ENCODE measurements at places on chromosomes 2 and 18. TPM values are rescaled to one million over a fixed set of nuclear protein-coding genes. Genes with fewer than 3 reads are reported as not detected.

The METTL4 gene
- total RNA-seq = 1.8 TPM

- DNase-seq = no peak
Observed at GRCh38 chr2:213086571-213086970, 64.8 kb downstream of the IKZF2 start.

- DNase-seq = no peak
Observed at GRCh38 chr2:33104726-33105125, 158.0 kb downstream of the LTBP1 start.

DNA sequence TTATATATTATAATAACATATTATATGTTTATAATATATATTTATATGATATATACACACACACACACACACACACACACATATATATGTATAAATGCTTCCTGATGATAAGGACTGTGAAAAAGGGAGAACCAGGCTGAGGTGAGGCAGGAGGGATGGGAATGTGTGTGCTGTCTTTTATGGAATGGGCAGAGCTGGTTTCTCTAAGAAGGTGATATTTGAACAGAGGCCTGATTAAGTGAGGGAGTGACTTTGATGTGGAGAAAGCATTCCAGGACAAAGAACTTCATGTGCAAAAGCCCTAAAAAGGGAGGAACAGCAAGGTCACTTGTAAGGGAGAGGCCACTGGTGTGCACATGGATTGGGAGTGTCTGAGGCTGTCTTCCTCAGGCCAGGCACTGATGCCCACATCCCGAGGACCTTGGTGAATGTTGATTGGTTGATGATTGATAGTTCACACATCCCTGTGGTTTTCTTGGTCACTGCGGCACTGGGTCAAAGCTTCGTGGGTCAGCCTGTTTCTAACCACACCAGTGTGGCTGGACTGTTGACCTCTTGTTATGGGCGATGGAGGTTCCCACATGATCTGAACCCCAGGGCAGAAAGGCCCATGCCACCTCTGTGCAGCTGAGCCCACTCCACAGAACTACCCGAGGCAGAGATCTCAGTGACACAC is 196.9 kb downstream of the MYCN start:
- DNase-seq = no peak

DNA sequence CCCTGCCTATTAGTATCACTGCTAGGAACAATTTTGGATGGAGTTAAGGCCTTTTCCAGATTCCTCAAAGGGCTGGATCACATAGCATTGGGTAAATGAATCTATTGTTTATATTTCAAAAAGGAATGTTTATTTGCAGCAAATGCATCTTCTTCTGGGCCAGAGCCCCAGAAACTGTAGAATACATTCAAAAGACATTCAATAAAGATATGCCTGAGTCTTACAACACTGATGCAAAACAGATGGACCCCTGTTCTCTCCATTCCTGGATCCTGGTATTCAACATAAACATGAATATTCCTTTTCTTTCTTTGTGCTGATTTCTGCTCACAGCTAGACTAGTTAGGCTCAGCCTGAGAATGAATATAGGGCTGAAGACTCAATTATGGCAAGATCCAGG is 227.2 kb upstream of the KLHL29 start:
- DNase-seq = no peak

DNA sequence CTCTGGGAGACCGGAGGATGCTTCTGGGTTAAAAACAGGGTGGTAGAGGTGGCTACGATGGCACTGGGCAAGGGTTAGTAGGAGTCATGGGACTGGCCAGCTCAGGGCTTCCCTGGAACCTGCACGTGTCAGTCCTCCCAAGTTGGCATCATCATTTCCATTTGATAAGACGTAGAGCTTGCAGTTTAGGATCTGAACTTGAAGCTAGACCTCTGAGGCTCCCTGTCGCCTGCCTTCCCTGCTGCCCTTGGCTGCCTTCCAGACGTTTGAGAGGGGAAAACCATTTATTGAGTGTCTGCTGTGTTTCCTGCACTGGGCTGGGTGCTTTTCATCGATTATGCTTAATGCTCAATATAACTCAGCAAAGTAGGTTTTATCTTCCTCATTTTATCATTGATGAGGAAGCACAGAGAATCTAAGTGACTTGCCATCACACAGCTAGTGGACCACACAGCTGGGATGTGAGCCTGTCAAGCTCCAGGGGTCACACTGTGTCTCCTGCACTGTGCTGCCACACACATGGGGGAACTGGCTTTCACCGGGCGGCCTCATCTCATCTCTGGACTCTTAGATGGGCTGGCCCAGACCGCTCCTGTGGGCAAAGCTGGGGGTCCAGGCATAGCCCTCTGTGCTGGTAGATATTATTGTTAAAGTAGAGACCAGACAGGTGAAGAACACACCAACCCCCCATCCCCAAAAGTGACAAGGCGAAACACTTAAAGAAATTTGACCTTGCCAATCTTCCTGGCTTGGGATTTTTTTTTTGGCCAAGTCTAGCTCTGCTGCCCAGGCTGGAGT is 7.8 kb downstream of the NT5DC4 start:
- no peak for DNase-seq

DNA sequence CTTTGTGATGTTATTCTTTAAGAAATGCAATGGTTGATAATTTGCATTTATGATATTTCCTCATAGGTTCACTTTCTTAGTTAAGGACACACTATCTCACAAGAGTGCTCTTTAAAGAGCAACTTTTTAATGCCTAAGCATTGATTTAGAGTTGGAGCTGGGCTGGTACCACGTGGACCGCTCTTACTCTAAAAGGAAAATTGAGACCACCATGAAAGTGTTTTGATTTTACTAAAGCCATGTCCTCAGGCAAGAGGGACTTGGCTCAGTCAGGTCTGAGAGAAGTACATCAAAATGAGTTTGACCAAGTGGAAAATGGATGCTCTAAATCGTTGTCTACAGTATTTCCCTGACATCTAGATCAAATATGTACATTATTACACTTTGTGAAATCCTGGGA is 302.4 kb downstream of the LRRTM1 start:
- DNase-seq = no peak

GRCh38 chr2:51720826-51721225 is 688.9 kb upstream of the NRXN1 start:
- DNase-seq = no peak

- DNase-seq = no peak
Observed at GRCh38 chr2:29766191-29766590, 155.2 kb downstream of the ALK start.

DNA sequence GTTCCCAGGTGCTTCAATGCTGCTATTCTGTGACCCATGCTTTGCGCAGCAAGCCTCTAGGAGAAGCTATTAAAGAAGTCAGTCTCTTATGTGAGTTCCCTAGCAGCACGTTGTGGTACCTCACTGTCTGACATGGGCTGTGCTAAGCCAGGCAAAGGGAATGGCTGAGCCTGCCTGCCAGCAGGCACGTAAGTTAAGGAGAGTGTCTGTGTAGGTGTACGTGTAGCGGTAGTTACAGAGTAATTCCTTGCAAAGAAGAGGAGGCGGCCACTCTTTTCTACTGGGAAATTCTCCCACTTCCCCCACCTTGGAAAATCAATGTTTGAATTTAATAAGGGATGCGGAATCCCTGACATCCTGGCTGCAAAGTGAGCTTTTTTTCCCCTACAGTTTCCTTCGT is 123.5 kb upstream of the LYPD1 start:
- no peak for DNase-seq

DNA sequence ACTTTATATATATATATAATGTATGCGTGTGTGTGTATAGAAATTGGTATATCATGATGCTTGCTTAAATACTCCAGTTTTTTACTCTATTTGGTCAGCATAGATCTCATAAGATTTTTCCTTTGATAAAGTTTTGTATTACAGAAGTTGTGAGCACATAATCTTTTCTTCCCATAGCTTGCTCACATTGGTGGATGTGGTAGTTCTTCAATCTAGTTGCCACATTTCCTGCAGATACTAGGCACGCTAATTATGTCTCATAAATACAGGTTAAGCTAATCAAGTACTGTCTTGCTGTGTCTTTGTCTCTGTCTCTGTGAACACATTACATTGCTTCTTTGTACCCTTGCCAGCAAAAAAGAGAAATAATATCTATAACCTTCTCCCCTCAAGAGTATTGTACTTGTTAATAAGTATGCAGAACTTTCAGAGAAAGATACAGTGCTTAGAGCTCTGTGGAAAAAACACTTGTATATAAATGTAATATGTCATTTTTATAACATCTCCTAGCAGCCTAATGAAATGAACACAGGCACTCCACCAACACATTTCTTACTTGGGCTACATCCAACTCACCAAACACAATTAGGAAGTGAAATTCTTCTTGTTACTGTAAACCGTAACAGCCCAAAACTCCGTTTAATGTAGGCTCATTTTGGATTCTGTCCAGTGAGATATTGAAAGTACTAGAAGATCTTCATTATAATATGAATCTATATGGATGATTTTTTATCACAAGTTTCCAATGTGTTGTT is 306.7 kb upstream of the SLC8A1 start:
- no peak for DNase-seq

- DNase-seq = no peak
Observed at GRCh38 chr2:214076527-214076926, 334.3 kb upstream of the VWC2L start.

DNA sequence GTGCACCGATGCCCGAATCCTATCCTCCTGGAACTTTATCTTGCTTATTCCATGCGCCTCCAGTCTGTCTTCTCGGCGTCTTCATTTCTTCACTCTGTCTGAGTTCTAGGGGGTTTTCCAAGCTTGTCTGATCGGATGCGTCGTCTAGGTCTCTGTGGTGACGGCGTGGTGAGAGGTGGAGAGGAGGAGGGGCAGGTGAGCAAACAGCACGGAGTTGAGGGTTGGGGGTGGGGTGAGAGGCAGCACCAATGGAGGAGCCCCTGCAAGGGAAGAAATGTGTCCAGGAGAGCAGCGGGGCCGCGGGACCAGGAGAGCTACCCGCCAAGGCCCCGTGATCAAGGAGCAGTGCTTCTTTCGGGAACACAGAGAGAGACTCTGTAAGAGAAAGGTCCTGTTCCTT is 131.3 kb upstream of the TWIST2 start:
- no peak for DNase-seq

GRCh38 chr2:151002959-151003600 is 258.6 kb downstream of the RBM43 start:
- DNase-seq = no peak

DNA sequence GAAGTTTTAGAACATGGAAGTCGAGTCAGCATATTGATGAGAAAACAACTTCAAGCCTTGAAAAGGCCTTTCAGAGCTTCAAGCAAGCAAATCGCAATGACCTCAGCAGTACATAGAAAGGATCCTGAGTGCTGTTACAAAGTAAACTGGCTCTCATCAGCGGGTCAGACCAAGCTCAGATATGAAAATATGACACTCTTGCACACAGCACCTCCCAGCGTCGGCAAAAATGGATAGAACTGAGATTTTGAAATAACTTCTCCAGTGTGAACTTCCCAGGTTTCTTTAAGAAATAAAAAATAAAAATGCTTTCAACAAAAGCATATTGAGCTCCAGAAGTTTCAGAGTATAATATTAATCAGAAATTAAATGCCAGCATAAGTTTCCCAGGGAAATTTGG is 296.9 kb downstream of the FBXO15 start:
- DNase-seq = no peak

The PRKAG3 gene
- total RNA-seq = not detected

- DNase-seq = no peak
Observed at GRCh38 chr2:166803373-166804000, 84.8 kb upstream of the XIRP2 start.

GRCh38 chr18:79596446-79597175 is 83.0 kb upstream of the CTDP1 start:
- DNase-seq = no peak

The PAIP2B gene
- 11.6 TPM for total RNA-seq

DNA sequence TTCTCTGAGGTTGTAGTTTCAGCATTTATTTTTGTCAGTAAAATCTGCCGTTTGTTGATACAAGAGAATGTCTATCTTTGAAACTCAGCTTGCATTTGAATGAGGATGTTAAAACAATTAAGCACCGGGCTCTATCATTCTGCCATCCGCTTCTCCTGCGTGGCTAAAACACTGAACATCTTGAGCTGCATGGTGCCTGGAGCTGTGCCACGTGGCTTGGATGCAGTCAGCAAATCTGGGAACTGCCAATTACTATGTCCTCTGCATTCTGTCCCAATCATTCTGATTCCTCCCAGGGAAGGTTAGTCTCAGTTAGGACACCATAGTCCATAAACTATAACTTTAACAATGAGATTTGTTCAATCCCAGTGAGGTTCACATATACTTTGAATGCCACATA is 598.4 kb downstream of the FBXO15 start:
- DNase-seq = no peak
